Bronchial smooth muscle cell (primary cell): ENCODE measurements at places on chromosomes 5 and 9. TPM values are rescaled to one million over a fixed set of nuclear protein-coding genes. Genes with fewer than 3 reads are reported as not detected.

The FAT2 gene
- under 0.01 and 0.09 TPM in 2 replicates for total RNA-seq

The PCDHB2 gene
- 1.3 and 8.4 TPM in 2 replicates for total RNA-seq

The EQTN gene
- total RNA-seq: not detected in 2 replicates

The TMEM215 gene
- not detected in 2 replicates for total RNA-seq

The GMCL2 gene
- not detected in 2 replicates for total RNA-seq

The NEURL1B gene
- total RNA-seq: 0.47 and 5.1 TPM in 2 replicates

The AFAP1L1 gene
- 1.3 and 1.9 TPM in 2 replicates for total RNA-seq

The GHR gene
- 2.5 and 3.5 TPM in 2 replicates for total RNA-seq

The OR2S2 gene
- total RNA-seq: not detected in 2 replicates

The ADGRD2 gene
- not detected in 2 replicates for total RNA-seq

The PDE6A gene
- total RNA-seq: not detected in 2 replicates

The VCAN gene
- 388 and 432 TPM in 2 replicates for total RNA-seq

The MOB3B gene
- total RNA-seq: 0.09 and 0.16 TPM in 2 replicates

The SH3RF2 gene
- total RNA-seq: 0.09 and 0.79 TPM in 2 replicates

The NOL6 gene
- total RNA-seq: 13.6 and 15.1 TPM in 2 replicates
